ENCODE measurements at places on chromosomes 1 and 21. TPM values are rescaled to one million over a fixed set of nuclear protein-coding genes. Genes with fewer than 3 reads are reported as not detected.

ARHGAP29 gene
- total RNA-seq: 0.10 TPM

KCNH1 gene
- total RNA-seq: not detected

IL20 gene
- total RNA-seq: not detected

S100A7A gene
- total RNA-seq: not detected

ARMH1 gene
- total RNA-seq: 30.0 TPM

SIM2 gene
- not detected for total RNA-seq

CR2 gene
- total RNA-seq: 1.4 TPM

PGLYRP3 gene
- not detected for total RNA-seq

PPM1J gene
- total RNA-seq: 0.63 TPM

CFHR3 gene
- total RNA-seq: not detected

SYCP1 gene
- total RNA-seq: not detected

CELA2B gene
- not detected for total RNA-seq

LCE2C gene
- not detected for total RNA-seq

NBPF4 gene
- not detected for total RNA-seq

IBA57 gene
- total RNA-seq: 4.7 TPM

IGSF21 gene
- total RNA-seq: not detected

CFAP74 gene
- under 0.01 TPM for total RNA-seq

S100A14 gene
- not detected for total RNA-seq

TNN gene
- total RNA-seq: not detected

OR2T11 gene
- total RNA-seq: 0.21 TPM

DIO1 gene
- total RNA-seq: 0.21 TPM

PTPN14 gene
- under 0.01 TPM for total RNA-seq

CYP4Z1 gene
- total RNA-seq: not detected

LHX4 gene
- total RNA-seq: 0.10 TPM

TIE1 gene
- total RNA-seq: 0.94 TPM

MAN1C1 gene
- total RNA-seq: 12.9 TPM

KRTAP19-1 gene
- total RNA-seq: not detected

HAPLN2 gene
- total RNA-seq: 0.21 TPM

GALE gene
- 4.4 TPM for total RNA-seq

OR2T35 gene
- 0.42 TPM for total RNA-seq

CADM3 gene
- total RNA-seq: 0.10 TPM

CLCA2 gene
- total RNA-seq: not detected

RHCE gene
- not detected for total RNA-seq

CALML6 gene
- not detected for total RNA-seq

TTC24 gene
- total RNA-seq: 1.2 TPM

RGS16 gene
- 4.3 TPM for total RNA-seq

NCF2 gene
- total RNA-seq: 184 TPM

UTP25 gene
- total RNA-seq: 9.3 TPM

CR1L gene
- 0.21 TPM for total RNA-seq

COL11A1 gene
- 0.10 TPM for total RNA-seq

RSPH1 gene
- 0.10 TPM for total RNA-seq

CD247 gene
- total RNA-seq: 162 TPM

TNNT2 gene
- total RNA-seq: 0.10 TPM
